Pulmonary artery endothelial cell (primary cell): ENCODE measurements at places on chromosomes 7 and 10.

DNA sequence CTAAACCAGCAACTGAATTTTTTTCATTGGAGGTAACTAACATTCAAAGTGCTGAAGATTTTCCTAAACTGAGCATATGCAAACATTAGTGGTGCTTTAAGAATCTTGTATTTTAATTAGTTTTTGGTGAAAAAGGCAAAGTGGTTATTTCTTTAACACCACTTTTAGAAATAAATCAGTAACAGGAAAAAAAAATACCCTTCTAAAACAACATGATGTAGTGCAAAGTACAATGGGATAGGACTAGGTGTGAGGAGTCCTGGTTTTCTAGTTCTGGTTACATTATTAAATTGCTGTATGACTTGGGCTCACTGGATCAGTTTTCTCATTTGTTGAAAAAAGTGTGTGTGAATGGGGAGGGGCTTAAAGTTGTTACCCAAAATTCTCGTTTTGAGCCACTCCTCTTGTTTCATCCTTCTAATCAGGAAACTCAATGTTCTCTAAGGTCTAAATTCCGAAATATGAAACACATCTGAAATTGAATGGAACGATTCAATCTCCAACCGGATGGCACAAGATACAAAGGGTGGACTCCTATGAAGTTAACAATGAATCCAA is 1.8 kb downstream of the WASL start:
- DNase-seq = no peak

- DNase-seq = no peak
Observed at GRCh38 chr10:23362069-23362830, 17.7 kb upstream of the C10orf67 start.

- DNase-seq = peak; percentile 13
Observed at GRCh38 chr7:139648941-139649425, 125.5 kb downstream of the CLEC2L start.

DNA sequence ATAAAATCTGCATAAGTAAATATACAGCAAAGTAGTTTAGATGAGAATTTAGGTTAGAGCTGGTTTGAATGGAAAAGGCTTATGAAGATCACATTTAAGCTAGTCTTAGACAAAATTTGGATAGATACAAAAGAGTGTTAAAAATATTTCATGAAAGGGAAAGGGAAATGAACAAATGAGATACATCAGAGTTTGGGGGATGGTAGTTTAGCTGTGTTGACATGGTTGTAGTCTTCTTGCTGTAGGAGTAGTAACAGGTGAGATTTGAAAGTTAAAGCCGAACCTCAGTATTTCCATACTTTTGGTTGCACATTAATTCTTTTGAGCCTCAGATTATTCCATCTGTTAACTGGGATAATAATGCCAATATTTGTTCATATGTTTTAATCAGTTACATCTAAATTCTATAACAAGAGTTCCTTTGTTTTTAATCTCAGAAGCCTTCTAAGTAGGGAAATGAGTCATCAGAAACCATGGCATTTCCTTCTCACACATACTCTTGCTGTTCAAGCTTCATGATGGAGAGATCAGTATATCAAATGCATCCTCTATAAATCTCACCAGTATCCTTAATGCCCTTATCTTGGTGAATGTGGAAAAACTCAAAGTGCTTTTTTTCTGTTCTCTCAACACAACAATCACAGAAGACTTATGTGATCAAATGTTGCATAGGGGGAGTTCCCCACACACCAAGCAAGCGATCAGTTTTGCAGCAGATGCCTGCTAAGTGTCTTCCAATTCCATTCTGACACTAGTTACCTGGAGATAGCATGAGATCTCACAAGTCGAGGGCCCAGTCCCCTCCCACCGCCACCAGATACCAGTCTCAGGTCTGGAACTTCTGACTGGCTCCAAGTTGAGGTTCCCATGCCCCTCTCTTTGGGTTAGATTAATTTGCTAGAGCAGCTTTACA is 84.7 kb downstream of the MAPK8 start:
- peak; percentile 73 for DNase-seq

DNA sequence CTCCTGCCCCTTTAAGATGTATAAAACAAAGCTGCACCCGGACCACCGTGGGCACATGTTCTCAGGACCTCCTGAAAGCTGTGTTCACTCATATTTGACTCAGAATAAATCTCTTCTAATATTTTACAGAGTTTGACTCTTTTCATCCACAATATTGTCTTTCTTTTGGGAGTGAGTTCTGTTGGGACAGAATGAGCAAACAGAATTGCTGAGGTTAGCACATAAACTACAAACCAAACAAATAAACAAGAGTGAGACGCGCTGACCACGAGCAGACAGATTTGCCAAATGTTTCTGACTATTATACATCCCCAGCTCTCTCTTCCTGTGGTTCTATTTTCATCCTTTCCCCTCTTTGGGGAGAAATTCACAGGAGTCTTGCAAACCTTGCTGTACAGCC is 526.7 kb downstream of the CALN1 start:
- no peak for DNase-seq

- no peak for DNase-seq
Observed at GRCh38 chr10:60042914-60043313, 136.6 kb upstream of the CCDC6 start.

- DNase-seq = no peak
Observed at GRCh38 chr7:112293416-112293815, 86.9 kb downstream of the ZNF277 start.

- DNase-seq = no peak
Observed at GRCh38 chr10:3781468-3782145, 3.4 kb downstream of the KLF6 start.

DNA sequence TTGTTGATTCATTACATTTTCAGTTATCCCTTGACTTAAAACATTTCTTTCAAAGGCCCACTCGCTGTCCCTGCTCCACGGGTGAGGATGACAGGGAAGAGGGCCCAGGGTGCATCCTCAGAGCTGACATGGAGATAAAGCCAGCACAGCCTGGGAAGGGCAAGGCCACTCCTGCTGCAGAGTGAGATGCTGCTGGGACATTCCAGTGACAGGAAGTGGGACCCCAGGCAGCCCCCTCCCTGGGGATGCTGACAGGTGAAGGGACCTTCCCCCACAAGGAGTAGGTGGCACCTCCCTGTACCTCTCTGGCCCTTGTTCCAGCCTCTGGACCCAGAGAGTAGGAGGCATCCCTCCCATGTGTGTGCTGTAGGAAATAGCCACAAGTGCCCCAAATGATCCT is 97.8 kb upstream of the DDC start:
- no peak for DNase-seq

DNA sequence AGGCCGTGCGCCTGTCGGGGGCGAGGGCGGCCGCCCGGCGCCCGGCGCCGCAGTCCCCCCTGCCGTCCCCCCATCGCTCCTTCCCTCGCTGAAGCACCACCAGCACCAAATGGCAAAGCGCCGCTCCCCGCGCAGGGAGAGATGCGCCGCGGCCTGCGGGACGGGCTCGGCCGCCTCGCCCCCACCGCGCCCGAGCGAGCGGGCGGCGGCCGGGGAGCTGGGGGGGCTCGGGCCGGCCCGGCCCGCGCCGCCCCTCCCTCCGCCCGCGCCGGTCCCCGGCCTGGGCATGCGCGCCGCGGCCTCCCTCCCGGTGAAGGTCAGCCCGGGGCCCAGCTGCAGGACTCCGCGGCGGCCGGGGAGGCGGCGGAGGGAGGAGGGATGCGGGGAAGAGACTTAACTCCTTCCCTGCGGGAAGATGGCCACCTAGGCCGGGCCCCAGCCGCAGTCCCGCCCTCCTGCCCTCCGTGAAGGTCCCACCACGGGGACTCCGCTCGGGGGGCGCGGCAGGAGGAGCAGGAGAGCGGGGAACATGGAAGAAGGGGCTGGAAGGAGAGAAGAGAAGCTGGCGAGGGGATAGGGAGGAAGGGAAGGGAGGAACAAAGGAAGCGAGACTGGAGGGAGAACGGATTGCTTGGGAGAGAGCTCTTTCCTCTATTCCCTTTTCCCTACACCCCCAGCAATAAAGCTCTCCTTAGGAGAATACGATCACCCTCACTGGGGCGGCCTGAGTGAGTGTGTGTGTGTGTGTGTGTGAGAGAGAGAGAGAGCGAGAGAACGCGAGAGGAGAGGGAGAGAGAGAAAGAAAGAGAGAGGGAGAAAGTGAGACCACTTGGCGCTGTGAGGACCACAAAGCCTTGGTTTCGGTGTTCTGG is 3.4 kb upstream of the SMARCD3 start:
- no peak for DNase-seq

- no peak for DNase-seq
Observed at GRCh38 chr10:52644373-52645186, 128.0 kb downstream of the MBL2 start.

- DNase-seq = no peak
Observed at GRCh38 chr10:8738987-8739386, 684.5 kb downstream of the GATA3 start.

DNA sequence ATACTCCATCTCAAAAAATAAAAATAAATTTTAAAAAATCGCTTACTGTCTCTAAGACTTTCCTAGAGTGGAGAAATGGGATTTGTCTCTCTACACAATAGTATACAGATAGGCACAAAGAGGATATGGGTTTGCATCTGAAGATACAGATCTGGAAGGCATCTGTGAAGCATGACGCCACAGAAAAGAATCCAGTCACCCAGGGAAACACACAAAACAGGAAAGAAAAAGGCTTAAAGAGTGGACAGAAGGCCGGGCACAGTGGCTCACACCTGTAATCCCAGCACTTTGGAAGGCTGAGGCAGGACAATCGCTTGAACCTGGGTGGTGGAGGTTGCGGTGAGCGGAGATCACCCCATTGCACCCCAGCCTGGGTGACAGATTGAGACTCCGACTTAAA is 61.3 kb downstream of the SKIDA1 start:
- DNase-seq = no peak

DNA sequence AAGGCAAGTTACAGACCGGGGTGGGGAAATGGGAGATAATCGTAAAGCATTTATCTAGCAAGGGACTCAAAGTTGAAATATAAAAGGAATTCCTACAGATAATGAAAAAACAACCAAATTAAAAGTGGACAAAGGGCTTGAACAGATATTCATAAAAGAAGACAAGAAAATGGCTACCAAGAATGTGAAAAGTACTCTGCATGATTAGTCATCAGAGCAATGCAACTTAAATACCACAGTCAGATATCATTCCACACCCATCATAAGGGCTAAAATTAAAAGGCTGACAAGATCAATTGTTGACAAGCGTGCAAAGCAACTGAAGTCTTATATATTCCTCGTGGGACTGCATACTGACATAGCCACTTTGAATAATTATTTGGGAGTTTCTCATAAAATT is 124.6 kb upstream of the RSU1 start:
- DNase-seq = no peak

- no peak for DNase-seq
Observed at GRCh38 chr10:88838766-88839350, 12.8 kb downstream of the ANKRD22 start.

GRCh38 chr10:125093199-125093973 is 67.0 kb downstream of the CTBP2 start:
- DNase-seq = no peak

- DNase-seq = no peak
Observed at GRCh38 chr10:123157210-123157609, 3.0 kb downstream of the BUB3 start.

DNA sequence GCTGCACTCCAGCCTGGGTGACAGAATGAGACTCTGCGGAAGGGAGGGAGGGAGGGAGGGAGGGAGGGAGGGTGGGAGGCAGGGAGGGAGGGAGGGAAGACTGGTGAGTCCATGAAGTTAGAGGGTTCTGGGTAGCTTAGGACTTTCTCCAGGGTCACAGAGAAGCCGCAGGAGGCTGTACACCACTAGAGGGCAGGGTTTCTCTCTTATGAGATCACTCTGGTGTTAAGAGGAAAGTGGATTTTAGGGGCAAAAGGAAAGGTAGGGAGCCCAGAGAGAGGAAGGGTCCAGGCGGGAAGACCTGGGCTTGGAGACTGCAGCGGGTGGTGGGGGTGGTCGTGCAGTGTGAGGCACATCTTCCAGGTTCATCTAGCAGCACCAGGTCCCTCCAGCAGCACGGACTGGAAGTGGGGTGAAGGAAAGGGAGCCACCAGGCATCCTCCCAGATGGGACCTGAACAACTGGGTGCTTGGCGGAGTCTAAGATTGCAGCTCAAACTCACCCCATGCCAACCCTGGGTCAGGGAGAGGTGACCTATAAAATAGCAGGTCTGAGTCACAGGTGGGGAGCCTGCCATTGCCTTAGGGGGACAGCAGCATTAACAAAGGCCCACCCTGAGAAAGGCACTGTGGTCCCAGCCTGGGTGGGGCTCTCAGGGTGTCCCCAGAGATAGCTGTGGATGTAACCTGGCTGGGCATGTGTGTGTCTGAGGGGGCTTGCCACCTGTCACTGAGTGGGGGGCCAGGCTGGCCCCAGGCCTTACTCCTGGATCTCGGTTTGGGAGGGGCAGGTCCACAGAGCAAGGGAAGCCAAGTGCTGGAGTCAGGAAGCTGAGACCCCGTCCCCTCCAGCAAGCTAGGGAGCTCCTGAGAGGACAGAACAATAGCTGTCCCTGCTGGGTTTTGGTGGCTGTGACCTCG is 48.5 kb upstream of the SLC29A3 start:
- DNase-seq = peak; percentile 32

- no peak for DNase-seq
Observed at GRCh38 chr10:48538611-48539010, 66.3 kb downstream of the ARHGAP22 start.

DNA sequence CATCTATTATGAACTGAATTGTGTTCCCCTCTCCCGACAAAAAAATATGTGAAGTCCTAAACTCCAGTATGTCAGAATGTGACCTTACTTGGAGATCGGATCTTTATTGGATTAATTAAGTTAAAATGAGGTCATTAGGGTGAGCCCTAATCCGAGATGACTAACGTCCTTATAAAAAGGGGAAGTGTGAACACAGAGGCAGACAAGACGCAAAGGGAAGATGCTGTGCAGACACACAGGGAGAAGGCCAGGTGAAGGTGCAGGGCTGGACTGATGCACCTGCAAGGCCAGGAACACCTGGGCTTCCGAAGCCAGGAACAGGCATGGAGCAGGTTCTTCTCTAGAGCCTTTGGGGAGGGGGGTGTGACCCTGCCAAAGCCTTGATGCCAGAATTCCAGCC is 187.8 kb downstream of the PARD3 start:
- no peak for DNase-seq

- DNase-seq = no peak
Observed at GRCh38 chr10:78765726-78766335, 302.9 kb upstream of the ZMIZ1 start.

DNA sequence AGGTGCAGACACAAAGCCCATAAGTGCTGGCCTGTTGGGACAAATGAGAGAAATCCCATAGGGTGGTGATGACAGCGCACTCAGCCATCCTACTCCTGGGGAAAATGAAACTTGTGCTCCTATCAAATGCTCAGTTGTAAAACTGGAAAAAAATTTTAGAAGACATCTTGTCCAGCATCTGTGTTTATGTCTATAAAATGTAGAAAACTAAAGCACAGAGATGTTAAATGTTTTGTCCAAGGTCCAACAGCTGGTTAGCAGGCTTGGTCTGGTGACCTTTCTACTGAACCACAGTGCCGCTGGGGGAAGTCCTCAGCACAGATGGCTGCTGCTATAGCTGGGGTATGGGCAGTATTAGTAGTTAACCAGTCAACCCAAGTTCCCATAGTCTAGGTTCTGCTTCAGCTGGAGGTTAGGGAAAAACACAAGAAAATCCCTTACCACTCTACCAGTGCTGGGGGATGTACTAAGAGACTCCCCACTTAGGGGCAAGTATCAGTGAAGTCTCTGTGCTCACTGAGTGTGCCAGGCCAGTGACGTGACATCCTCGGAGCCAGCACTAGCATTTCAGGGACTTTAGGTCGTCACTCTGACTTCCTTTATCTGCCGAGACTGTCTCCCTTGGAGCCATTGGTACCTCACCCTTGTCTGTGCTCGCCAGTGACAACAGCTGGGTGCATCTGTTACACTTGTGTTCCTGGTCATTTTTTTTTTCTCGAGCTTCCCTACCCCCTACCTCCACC is 1.9 kb downstream of the TSPAN33 start:
- DNase-seq = no peak
